Activated naive CD8-positive, alpha-beta T cell treated with anti-CD3 and anti-CD28 coated beads, Interleukin-2, amount 10 ng/mL, durations not matched to agents 7 days and 5 days (primary cell): ENCODE measurements at places on chromosomes 7 and 10. TPM values are rescaled to one million over a fixed set of nuclear protein-coding genes. Genes with fewer than 3 reads are reported as not detected.

Gene FOXI2
- not detected for total RNA-seq

Gene TRIM74
- total RNA-seq = 1.6 TPM

Gene TSPAN12
- not detected for total RNA-seq

Gene UTF1
- not detected for total RNA-seq

Gene HABP2
- not detected for total RNA-seq

- DNase-seq = no peak
- no peaks in the 10 kb centered on the region for H3K4me1 ChIP-seq
- H3K4me3 ChIP-seq = no peak overlapping the region
- H3K36me3 ChIP-seq = no peaks in the 10 kb centered on the region
Measured at GRCh38 chr10:18279173-18279572, 138.9 kb downstream of the CACNB2 start.

GRCh38 chr7:36011588-36011965 lies 141.5 kb upstream of the EEPD1 start:
- no peak for DNase-seq
- no peaks in the 10 kb centered on the region for H3K27me3 ChIP-seq
- H3K4me3 ChIP-seq = no peak overlapping the region
- no peak overlapping the region for H3K27ac ChIP-seq
- H3K36me3 ChIP-seq = no peaks in the 10 kb centered on the region
